ENCODE measurements at places on chromosomes 2 and 18.

DNA sequence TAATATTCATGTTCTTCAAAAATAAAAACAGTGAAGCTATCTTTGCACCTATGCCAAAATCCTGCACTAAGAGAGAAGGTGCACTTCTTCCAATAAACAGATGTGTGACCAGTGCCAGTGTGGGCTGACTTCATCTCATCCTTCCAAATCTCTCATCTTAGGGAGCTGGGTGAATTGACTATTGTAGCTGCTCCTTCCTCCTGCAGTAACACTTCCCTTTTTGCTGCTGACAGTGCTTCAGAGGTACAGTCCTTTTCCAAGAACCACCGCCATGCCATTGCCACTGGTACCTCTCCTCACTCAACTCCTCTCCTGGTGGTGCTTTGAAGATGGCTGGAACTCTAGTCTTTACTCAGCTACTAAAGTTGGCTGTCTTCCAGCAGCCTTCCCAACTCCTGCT is 42.1 kb upstream of the ARHGAP25 start:
- no peak for DNase-seq

- DNase-seq: no peak
These were observed 833.8 kb upstream of the PIK3C3 start for GRCh38 chr18:41121116-41121826.

DNA sequence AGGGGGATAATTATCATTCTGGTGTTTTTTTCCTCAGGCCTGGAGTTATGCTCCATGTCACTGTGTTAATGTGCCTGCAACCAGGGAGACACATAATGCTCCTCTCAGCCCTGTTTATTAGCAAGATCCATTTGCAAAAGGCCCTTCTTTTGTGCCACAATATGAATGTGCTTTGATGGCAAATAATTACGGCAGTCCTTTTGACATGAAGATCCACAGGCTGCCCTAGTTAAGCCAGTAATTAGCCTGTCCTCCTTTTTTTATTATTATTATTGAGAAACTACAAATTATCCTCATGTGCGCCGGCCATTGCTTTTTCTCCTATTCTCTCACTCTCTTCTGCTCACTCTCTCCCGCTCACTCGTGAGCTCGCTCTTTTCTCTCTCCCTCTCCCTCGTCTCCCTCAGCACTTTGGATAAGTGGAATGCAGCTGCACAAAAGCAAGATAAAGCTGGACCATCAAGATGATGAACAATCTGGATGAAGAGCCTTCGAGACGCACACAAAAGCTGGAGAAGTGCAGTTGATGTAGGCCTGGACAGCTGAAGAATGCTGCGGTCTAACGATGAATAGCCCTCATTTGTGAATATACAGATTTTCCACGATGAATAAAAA is 762.3 kb downstream of the BCL11A start:
- no peak for DNase-seq

- DNase-seq: no peak
These were observed 56.4 kb downstream of the TTC32 start for GRCh38 chr2:19845323-19845920.

DNA sequence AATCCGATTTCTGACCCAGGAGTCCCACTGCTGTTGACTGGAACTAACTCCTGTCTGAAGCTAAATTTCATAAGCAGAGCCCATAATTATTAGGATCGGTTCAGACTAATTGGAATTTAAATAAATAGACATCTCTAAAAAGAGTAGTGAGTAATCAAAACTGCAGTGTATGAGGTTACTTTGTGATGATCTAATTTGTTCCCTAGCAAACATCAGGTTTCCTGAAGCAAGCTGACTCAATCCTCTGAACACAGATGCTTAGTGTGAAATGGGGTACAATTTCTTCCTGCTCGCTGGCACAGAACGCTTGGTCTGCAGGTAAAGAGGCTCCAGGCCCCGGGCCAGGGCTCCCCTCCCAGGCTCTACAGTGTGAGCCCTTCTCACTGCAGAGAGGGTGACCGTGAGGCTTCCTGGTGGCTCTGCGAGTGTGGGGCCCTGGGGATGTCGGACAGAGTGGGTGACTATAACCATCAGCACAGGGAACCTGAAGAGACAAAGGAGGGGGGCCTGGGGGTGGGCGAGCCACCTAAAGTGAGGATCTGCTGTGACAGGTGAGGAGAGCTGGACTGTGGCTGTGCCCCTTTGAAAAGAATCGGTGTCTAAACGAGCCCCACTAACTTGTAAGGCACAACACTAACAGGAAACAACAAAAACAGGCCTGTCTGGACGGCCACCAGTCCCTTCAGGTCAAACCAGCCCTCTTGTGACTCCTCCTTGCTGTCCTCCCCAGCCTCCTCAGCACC is 20.2 kb downstream of the CHST10 start:
- DNase-seq: no peak

- DNase-seq: no peak
These were observed 77.2 kb upstream of the HS6ST1 start for GRCh38 chr2:128395640-128396499.
